Mucosa of gallbladder (tissue), 1 donor: ENCODE measurements at places on chromosomes 4 and X.

DNA sequence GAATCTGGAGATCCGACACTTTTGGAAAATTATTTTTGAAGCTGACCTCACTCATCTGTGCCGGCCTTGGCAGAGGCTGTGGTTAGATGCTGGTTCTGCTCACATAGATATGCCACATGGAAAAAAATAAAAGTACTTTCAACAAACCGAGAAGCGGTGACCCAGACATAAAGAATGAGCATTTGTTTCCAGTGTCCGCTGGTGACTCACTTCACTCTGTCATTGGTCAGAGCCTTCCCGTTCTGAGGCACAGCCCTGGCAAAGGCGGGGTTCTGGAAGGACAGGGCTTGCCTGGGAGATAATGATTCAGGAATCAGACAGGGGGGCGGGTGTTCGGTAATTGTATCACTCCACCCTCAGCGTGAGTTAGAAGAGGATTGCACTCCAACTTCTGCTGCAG is 172.4 kb upstream of the MXRA5 start:
- DNase-seq = no peak

DNA sequence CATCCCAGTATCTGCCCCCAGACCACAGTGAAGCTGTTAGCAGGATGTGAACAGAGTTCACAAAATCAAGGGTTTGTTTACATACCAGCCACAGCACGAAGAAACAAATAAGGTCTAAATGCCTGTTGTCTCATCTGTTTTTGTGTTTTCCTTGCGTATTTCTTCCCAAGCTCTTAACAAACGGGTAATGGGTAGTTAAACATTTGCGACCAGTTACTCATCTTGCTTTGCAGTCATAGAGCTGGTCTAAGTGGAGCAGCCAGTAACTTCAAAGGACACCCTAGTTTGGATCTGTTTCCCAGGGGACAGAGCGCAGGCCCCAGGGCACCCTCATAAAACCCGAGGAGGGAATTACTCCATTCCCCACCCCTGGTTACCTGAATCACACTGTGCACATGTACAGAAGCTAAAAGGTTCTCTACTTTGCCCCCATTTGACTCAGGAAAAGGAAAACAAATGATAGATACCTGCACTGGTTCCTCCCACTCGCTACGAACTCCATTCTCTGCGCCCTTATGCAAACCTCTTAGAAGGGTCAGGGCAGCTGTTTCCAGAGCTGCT is 68.8 kb downstream of the MAML3 start:
- DNase-seq = no peak

- no peak for DNase-seq
Measured at GRCh38 chr4:20839957-20840356, 139.7 kb downstream of the PACRGL start.

DNA sequence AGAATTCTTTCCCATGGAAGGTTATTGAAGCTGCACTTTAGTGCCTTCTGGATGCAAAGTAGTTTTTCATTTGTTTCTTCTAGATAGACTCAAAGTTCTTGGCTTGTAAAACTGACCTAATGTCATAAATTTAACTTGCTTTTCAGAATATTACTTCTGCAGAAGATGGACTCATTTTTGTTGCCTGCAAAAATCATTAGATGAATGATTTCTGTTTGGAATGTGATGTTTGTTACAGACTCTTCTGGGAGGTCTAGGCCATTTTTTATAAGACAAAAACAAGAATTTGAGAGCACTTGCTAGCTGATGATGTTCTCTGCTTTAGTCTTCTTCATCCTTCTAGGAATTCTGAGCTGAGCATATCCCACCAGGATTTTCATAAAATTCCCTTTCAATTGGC is 308.6 kb upstream of the GIMD1 start:
- no peak for DNase-seq

DNA sequence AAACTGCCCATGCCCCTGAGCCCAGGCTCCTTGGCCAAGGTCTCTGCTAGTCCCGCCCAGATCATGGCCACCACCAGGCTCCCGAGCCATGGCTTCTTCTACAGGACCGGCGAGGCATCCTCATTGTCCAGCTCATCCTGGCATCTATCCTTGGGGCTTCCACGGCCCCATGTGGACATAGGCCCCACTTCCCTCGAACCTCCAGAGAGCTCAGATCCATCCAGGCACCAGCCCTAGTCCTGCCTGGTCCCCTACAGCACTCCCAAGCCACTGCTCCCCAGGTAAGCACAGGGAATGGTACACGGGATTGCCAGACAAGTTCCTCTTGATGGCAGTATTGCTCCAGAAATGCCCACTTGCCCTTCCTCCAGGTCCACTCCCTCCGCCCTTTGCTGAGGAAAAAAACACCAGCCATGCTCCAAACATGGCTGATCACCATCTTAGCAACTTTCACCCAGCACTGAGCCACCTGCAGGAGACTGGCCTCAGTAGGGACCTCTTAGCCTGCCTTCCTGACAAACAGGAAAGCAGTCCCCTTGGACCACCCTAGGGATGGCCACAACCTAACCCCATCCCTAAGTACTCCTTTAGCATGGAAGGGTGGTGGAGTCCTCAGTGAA is 272.1 kb upstream of the AGTR2 start:
- DNase-seq = peak; percentile 79
